ENCODE measurements at places on chromosomes 11 and 22.

DNA sequence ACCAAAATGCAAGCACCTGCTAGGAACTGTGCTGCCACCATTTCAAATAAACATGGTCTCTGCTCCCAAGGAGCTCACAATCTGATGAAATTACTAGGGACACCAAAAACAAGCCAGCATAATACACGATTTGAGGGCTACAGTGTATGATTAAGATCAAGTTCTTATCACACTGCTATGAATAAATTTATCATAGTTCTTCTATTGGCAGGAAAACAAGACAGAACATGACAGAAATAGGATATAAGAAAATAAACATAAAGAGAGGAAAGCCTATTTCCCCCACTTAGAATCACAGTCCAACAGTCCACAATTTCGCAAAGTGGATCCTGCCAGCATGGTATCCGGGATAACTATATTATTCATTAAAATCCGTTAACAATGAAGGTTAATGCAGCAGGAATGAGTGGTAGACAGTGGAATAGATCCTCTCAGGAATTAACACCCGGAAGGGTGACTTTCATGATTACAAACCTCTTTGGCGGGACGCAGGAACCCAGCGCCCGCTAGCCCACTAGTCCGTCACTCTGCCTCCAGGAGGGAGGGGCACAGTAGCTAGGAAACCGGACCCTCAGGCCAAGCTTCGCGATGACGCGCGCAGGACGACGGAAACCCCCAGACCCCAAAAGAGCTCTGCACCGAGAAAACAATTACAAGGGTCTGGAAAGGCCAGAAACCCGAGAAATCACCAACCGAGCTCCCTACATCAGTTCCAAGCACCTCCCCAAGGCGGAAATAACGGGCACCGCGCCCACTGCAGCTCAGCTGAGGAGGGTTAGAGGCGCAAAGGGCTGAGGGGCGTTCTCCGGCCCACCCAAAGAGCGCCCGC lies 607 bp downstream of the CCDC82 start:
- peak; percentile 9 for DNase-seq

DNA sequence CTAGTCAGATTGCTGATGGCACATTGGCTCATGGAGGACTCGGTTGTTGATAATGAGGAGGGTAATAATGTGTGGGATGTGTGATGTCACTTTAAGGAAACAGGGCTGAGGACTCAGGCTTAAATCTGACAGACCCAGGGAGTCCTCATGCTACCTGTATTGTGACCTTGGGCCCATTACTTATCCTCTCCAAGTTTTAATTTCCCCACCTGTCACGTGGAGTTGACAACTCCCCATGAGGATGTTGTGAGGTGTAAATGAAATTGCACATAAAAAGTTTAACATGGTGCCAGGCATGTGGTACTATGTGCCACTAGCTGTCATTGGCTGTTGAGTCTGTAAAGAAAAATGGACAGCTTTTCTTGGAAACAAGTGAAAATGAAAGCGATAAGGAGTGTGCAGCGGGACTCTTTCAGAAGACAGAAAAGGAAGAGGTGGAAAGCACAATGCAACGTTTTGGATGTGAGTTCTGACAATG lies 15.3 kb downstream of the IL10RA start:
- no peak for DNase-seq

- no peak for DNase-seq
Observed at GRCh38 chr22:25067851-25068421, 115.4 kb downstream of the KIAA1671 start.

- DNase-seq = no peak
Observed at GRCh38 chr11:720642-721246, 14.7 kb downstream of the EPS8L2 start.

GRCh38 chr11:85347291-85347690 lies 279.9 kb downstream of the DLG2 start:
- DNase-seq = no peak

DNA sequence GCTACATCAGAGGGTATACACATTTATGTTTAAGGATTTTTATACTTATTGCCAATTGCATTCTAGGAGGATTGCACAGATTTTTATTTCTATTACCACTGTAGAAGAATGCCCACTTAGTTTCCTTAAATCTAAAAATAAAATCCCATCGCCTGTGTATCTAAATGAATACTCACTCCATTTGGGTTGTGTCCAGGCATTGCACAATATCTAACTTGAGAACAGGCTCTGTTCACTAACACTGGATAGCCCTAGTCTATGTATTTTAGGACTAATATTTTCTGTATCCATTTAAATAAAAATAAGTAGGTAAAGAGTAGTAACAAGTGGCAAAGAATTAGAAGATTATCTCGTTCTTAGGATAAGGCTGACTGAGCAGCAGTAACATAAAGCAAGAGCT lies 4.1 kb downstream of the C11orf52 start:
- DNase-seq = no peak

DNA sequence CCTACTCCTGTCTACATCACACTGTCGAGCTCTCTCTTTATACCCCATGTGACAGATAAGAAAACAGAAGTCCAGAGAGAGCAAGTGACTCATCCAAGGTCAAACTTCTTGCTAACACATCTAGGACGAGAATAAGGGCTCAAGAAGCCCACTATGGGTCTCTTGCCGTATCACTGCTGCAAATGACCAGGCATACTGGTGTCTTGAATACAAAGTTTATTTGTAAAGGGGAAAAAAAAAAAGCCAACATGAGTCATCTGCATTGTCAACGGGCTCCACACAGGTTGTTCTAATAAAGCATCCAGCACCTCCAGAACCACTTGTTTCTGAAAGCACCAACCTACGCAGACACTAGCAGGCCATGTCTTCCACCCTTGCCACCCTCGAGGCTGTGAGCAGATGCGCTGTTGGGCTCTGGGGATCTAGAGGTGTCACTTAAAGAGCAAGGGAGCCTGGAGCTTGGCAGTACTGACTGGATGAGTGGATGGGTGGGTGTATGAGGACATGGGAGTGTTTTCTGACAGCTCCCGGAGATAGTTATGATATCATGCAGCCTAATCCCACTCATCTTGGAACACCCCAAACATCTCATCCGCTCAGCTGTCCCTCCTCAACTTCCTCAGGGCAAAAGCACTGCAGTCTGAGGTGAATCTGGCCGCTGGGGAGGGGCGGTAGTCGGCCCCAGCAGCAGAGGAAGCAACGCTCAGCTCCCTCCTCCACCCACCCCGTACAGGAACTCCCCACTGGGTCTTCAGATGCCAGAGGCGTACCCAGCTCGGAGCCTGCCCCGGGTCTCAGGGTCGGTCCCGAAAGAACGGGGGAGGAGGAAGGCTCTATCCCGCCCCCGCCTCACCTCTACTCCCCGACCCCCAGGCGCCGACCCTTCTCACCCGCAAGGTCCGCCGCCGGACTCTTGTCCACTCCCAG lies 1.0 kb downstream of the SMCO4 start:
- no peak for DNase-seq

GRCh38 chr11:66607126-66607834 lies 9.2 kb upstream of the RBM14 start:
- peak; percentile 6 for DNase-seq

DNA sequence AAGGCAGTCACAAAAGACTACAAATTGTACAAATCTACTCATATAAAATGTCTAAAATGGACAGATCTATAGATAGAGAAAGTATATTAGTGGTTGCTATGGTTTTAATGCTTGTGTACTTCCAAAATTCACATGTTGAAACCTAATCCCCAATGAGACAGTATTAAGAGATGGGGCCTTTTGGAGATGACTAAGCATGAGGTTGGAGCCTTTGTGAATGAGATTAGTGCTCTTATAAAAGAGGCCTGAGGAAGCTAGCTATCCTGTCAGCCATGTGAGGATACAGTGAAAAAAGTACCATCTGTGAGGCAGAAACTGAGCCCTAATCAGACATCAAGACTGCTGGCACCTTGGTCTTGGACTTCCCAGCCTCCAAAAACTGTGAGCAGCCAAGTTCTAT lies 82.6 kb downstream of the CYP2R1 start:
- DNase-seq = no peak

DNA sequence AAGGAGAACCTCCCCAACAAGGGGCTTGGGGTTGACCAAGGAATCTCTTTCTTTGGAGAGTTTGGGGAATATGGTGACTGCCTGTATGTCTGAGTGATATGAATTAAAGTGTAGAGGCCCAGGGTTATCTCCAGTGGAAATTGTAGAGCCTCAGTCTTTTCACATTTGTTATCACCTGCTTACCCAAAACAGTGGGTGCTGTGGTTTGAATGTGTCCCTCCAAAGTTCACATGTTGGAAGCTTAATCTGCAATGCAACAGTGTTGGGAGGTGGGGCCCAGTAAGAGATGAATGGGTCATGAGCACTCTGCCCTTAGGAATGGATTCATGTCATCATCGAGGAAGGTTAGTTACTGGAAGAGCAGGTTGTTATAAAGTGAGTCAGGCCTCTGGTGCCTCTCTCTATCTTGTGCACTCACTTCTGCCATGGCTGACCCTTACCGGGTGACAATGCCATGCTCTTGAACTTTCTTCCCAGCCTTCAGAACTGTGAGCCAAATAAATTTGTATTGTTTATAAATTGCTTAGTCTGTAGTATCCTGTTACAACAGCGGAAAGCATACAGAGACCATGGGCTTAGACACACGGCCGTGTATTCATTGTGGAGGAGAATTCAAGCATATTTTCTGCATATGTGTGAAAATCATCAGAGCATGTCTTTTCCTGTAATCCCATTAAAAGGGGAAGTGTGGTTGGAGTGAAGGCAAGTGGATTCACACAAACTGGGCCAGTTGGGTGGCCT lies 114.1 kb upstream of the TBCEL start:
- DNase-seq = no peak

GRCh38 chr22:28630177-28630574 lies 49.5 kb downstream of the TTC28 start:
- no peak for DNase-seq

GRCh38 chr22:35963237-35963810 lies 65.3 kb downstream of the RBFOX2 start:
- DNase-seq = no peak

- DNase-seq = no peak
Observed at GRCh38 chr22:43726964-43727543, 85.1 kb downstream of the EFCAB6 start.
